ENCODE measurements at places on chromosomes 2 and 18.

DNA sequence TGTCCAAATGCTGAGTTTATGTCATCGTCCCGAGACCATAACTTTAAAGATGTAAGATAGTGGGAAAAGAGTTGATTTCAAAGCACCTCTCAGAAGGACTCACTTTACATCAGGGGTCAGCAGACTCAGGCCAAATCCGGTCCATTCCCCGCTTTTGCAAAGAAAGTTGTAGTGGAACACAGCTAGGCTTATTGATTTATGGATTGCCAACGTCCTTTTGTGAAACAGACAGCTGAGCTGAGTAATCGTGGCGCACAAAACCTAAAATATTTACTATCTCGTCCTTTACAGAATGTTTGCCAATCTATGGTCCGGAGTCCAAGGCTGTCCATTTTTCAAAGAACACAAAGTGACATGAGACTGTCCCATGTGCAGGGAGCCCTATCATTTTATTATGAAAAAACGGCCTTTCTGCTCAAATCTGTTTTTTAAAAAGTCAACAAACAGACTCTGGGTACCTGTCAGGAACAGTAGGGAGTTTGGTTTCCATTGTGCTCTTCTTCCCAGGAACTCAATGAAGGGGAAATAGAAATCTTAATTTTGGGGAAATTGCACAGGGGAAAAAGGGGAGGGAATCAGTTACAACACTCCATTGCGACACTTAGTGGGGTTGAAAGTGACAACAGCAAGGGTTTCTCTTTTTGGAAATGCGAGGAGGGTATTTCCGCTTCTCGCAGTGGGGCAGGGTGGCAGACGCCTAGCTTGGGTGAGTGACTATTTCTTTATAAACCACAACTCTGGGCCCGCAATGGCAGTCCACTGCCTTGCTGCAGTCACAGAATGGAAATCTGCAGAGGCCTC, at the start of gene IL1RN:
Gene IL1RN, plus strand, starts transcription at position 754 of the 801 bp plus-strand sequence. Its CDS starts 27 bp downstream, at position 781.
- peak; percentile 14 for DNase-seq

DNA sequence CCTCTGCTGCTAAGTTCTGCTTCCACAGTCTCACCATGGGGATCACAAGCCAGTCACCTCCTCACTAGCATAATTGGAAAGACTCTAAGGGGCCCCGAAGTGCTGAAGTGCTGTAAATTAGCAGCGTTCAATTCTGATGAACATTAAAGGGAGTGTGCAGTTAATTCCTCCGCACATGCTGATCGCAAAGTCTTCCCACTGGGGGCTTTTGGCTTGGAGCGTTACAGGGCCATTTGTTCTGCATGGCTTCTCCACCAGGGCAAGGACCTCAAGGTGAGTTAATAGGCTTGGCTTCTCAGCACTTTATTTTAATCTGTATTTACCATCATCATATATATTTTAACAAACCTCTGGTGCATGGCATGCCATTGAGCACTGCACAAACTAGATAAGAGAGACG, 216.3 kb upstream of the PARD3B start:
- DNase-seq = no peak

DNA sequence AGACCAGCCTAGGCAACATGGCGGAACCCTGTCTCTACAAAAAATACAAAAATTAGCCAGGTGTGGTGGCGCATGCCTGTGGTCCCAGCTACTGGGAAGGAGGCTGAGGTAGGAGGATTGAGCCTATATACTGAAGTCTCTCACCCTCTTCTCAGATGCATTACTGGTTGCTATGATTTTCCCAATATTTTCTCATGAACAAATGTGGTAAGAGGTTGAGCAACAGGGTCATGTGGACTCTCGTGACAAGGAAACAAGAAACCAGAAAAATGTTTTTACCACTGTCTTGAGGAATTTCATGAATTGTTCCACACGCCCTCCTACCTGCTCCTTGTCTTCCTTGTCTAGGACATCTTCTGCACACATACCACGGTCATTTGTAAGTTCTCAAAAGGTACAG, 12.4 kb downstream of the LMAN2L start:
- no peak for DNase-seq

DNA sequence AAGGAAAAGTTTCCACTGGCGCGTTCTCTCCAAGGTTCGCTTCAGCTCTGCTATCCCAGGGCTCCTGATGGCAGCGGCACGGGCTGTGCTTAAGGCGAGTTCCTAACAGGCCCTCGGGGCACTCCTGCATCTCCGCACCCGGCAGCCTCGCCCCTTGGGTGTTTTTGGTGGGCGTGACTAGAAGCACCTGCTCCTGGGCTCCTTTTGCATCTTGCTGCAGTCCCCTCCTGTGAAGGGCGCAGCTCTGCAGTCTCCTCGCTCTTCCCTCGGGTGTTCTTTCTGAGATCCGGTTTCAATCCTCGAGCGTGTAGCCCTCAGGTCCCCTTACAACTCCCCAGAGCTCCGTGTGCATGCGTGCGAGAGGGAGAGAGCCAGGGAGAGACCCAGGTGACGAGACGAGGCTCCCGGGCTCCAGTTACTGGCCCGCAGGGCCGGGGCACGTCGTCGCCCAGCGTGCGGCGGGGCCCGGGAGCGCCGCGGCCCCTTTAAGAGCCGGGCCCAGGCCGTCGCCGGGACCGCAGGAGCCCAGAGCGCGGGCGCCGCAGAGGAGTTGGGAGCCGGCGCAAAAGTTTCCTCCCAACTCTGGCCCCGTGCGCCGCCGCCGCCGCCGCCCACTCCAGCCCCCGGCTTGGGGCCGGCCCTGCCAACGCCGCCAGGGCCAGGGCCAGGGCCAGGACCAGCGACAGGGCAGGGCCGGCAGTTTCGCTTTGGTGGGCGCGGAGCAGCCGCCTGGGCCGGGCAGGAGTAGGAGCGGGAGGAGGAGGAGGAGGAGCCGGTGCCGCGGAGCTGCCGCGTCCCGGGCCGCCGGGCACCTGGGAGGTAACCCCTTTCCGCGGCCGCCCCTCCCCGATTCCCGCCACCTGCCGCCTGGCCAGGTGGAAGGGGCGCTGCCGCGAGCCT, at the start of gene PARD3B:
Gene PARD3B, plus strand, starts transcription at position 515 of the 900 bp plus-strand sequence. CDS start 525 bp downstream, outside the sequence.
- no peak for DNase-seq

- no peak for DNase-seq
These were observed 2.3 kb upstream of the PSD4 start for GRCh38 chr2:113171334-113172075.

DNA sequence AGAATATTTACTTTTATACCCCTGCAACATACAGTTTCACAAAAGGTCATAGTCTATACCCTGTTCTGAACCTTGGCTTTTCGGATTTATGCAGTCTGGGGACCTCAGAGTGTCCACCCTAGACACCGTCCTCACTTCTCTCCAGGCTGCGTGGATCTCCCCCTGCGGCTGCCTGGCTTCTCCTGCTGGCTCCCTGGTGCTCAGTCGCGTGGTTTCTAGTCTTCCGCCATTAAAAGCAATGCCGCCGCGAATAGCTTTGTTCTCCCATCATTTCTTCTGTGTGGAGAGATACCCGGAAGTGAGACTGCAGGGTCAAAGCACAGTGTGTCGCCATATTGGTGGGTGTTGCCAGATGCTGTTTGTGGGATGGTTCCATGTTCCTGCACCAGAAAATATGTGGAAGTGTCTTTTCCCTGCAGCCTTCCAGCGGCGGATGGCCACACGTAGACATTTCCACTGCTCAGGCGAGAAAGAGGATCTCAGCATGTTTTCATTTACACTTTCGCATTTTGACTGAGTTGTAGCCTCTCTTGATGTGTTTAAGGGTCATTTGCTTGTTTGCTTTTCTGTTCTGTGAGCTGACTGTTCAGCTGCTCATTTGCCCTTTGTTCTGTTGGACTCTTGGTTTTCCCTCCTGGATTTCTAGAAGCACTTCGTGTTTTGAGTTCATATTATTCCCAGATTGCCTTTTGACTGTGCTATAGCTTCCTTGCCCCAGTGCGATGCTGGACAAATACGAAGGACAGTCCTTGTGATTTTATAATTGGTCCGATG, 22.9 kb upstream of the ASB1 start:
- DNase-seq = no peak

DNA sequence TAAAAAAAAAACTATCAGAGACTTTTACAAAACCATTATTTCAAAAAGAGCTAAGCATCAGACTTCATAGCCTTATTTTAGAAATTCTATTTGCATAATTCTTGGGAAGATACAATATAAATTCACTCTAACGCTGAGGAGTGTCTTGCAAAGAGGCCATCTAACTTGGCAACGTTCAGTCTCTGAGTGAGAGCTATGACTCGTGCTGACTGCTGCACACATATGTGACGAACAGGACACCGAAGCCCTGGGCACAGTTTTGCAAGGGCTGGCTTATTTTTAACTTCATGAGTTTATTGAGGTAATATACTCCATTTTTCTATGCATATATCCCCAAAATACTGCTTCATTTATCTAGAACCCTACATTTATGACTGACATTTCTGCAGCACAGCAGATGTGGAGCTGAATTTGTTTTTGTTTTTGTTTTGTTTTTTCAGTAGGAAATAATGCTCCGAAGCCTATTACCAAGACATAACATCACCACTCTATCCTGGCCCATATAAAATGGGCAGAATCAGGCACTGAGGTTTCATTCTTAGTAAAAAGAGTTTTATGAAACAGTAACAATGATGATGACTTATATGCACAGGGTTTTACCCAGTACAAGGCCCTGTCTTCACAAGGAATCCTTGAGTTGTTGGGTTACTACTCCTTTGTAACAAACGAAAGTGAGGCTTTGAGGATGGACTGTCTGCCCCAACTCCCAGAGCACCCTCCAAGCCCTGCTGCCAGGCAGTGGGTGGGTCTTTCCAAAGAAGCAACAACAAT, 68.3 kb downstream of the CRACDL start:
- no peak for DNase-seq

DNA sequence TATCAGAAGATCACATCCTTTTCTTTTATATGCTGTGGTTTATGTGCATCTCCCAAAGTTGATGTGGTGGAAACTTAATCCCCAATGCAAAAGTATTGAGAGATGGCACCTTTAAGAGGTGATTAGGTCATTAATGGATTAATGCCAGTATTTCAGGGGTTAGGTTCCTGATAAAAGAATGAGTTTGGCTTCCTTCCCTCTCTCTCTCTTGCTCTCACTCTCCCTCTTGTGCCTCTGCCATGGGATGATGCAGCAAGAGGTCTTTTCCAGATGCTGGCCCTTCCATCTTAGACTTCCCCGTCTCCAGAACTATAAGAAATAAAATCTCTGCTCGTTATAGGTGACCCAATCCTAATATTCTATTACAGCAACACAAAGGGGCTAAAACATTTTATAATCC, 85.0 kb downstream of the TTC27 start:
- no peak for DNase-seq

GRCh38 chr2:171878481-171878993, 15.5 kb downstream of the SLC25A12 start:
- no peak for DNase-seq

GRCh38 chr2:60530660-60531281, 22.7 kb downstream of the BCL11A start:
- no peak for DNase-seq

DNA sequence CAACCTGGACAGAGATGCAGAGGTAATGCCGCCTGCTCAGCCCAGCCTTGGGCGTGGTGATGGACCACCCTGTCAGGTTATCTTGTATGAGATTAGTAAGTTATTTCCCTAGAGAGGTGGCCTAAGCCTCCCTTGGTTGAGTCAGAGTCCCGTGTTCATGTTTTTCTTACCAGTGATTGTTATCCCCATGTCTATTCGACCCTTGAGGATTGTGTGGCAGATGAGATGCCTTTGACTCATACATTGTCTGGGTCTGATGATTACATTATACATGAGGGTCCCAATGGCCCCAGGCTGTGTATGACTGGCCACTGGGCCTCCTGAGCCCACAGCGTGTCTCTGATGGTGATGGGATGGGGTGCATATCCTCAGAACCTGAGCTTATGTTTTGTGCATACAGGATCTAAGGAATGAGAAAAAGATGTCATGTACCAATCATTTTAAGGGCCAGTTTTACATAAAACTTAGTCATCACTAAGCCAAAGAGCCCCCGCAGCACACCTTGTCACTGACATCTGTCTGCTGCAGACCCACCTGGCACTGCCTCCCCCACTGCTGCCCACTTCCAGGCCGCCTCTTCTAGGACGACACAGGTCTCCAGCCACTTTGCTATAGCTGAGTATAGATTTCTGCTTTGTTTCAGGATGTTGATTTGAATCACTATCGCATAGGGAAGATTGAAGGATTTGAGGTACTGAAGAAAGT, 7.7 kb downstream of the PPP1R7 start:
- DNase-seq = no peak

GRCh38 chr2:10493634-10494281, 45.6 kb upstream of the ODC1 start:
- DNase-seq = peak; percentile 77

DNA sequence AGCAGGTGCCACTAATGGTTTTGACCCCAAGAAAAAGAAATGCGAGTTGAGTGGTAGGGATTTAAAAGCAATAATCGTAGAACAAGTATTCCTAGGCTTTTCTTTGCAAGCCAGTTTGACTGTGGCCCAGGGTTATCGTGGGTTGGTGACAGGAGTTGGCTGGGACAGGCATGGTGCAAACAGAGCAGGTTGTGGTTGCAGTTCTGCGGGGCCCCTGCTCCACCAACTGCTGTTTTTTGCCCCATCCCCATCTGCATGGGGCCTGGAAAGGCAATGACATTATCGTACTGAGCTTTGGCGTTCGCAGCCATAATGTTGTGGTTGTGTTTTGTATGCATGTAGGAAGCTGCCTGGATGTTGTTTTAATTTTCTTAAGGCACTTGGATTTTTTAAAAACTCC, 274.0 kb downstream of the TSN start:
- DNase-seq = no peak

DNA sequence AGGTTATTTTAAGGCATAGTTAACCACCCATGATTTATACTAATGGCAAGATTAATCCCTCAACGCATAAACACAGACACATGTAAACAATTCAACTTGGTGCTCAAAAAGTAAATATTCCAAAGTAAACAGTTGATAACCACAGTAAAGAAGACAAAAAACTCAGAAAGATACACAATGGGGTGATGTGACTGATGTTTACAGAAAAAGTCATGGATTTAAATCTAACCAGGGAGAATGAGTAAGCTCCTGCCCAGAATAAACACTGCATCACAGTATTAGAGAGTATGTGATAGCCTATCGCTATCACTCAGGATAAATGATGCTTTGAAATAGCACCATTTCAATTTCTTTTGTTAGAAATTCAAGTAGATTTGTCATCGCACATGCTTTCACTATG, 49.3 kb downstream of the HIBCH start:
- DNase-seq = no peak

DNA sequence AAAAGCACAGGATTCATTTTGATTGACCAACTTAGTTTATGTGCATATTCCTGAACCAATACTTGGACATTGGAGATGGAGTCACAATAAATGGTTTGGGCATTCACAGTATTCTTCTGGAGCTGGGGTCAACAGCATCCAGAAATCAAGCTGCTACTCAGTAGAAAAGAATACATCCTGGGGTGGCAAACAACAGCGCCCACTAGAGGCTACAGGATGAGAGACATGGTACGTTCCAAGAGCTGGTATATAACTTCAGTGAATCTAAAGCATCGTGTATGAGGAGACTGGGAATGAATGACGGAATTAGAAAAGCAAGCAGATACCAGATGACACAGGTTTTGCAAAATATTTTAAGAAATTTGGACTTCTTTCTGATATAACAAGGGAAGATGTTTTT, 142.9 kb upstream of the FIGN start:
- DNase-seq = no peak

DNA sequence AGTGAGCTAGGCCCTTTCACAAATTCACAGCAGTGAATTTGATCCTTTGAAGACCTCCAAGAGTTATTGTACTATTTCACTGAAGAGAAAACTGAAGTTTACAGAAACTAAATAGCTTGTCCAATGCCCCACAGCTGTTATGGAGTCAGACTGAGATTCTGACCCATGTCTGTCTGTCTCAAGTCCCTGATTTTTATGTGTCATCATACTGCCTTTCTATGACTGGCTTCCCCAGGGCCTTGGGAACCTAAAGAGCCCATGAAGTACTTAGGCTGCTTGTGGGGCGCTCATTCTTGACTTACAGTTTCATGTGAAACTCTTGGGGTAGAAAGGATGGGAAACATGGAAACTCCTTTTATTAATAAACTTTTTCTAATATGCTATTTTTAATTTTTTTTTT, 107.7 kb downstream of the ATL2 start:
- DNase-seq = no peak

Data from stimulated activated CD8-positive, alpha-beta memory T cell treated with anti-CD3 and anti-CD28 coated beads, Interleukin-15, amount 100 ng/mL, for 48 hours (primary cell).